ENCODE measurements at places on chromosomes 4 and X.

- no peak for DNase-seq
These were observed 8.5 kb upstream of the GRIA3 start for GRCh38 chrX:123175366-123176122.

GRCh38 chr4:67765401-67765800, 11.2 kb upstream of the GNRHR start:
- no peak for DNase-seq

GRCh38 chr4:58749206-58749605, 1639.0 kb upstream of the IGFBP7 start:
- DNase-seq = no peak

DNA sequence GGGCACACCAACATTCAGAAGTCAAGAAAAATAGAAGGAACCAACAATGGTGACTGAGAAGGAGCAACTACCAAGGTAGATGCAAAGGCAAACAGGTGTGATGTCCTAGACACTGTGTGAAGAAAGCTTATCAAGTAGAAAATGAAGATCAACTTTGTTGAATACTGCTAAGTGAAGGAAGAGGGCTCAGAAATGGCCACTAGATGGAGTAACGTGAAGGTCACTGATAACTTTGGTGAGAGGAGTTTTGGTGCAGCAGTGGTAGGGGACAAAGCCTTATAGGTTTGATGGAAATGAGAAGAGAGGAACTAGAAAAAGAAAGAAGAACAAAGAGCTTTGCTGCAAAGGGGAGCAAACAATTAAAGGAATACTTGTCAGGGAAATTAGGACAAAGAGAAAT, 23.5 kb downstream of the OTC start:
- no peak for DNase-seq

DNA sequence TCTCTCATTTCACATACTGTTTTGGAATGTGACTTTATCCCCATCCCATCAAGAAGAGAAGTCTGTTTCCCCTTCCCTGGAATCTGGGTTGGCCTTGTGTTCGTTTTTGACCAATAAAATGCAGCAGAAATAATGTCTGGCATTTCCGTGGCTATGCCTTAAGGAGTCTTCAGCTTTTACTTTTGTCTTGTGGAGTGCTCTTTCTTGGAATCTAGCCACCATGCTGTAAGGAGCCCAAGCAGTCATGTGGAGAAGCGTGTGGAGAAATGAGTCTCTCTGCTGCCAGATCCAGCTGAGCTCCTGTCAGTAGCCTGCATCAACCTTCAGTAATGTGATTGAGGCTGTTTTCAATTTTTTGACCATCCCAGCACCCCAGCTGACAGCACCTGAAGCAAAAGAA, 84.4 kb upstream of the ARMCX2 start:
- DNase-seq = no peak

DNA sequence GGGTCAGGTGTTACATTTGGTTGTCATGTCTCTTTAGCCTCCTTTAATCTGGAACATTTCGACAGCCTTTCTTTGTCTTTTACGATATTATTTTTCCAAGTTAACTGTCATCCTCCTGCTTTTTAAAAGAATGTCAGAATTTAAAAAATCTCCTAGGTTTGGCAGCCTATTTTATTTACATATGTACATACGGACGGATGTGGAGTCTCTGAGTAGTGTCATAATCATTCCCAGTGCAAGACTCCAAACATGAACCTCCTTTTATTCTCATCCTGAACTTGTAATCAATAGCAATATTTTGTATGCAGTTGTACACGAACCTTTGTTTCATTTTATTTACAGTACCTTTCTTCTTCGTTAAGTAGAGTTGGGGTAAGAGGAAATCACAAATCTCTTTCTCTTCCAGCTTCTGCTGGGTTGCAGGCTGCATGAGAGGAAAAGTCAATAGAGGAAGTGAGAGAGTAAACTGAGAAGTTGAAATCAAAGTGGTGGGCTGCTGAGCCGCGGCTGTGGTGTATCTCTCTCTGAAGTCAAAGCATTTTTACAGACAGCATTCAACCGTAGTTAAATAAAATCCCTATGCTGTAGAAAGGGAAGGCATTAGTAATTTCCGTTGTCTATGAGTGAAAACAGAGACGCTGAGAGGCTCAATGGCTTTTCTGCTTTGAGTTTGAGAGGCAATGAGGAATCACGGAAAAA, 53.9 kb upstream of the RPS6KA3 start:
- DNase-seq = no peak

DNA sequence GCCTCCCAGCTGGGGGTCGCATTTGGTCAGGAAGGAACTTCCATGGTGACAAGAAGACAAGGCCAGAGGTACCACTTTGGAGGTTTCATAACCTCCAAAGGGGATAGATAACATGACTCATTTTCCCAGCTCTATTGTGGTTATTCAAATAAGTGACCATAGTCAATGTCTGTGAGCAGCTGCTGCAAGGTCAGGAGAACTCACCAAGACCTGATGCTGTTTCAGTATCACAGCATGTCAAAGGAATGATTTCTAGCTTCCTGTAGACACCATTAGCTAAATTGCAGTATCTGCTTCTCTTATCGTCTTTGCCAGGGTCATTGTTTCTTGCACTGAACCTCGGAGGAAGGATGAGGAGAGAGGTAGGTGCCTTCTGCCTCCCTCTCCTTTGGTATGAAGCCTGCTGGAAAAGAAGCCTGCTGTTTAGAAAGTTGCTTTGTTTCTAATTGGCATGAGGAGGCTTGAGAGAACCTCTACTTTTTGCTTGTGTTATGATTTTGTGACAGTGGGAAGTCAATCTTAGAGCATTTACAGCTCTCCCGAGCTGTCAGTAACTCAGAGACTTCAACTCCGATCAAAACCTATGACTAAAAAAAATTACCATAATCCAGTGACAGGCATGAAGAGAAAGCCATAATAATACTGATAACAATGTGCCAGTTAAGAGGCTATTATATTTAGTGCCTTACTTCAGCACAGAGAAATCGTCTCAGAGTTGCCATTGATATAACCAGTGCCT, 38.0 kb upstream of the GATB start:
- no peak for DNase-seq

DNA sequence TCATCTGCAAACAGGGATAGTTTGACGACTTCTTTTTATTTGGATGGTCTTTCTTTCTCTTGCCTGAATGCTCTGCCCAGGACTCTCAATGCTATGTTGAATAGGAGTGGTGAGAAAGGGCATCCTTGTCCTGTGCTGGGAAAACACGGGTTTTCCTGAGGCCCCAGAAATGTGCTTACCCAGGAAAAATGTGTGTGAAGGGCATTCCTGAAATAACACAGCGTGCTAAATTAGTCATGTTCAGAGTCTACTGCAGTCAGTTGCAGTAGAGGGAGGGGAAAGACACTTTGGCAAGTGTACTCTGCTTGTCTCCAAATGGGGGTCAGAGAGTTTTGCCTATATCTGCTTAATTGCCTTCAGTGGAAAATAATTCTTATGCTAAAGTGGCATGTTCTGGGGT, 153.9 kb downstream of the CCNG2 start:
- DNase-seq = no peak

- no peak for DNase-seq
These were observed 1559.6 kb upstream of the IGFBP7 start for GRCh38 chr4:58669783-58670182.

DNA sequence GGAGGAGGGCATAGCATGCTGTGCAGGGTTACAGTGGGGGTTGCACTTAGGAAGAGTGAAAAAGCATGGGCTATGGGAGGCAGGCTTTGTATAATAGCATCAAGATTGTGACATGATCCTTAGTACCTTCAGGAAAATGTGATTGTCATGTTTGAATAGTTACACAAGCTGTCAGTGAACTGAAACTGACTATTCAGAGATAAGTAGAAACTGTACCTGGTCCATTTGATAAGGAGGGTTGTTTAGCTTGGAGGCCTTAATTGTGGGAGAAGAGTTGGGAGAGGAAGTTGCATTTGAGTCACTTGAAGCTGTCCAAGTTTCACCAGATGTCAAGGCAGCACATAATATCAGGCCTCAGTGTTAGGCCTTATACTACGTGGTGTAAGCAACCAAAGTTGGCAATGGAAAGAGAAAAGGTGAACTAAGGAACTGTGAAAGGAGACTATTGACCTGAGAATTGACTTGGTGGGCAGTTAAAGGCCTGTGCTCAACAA, 85.0 kb downstream of the TEX13C start:
- DNase-seq = peak; percentile 16

GRCh38 chr4:185339941-185340340, 55.8 kb downstream of the LRP2BP start:
- DNase-seq = no peak

DNA sequence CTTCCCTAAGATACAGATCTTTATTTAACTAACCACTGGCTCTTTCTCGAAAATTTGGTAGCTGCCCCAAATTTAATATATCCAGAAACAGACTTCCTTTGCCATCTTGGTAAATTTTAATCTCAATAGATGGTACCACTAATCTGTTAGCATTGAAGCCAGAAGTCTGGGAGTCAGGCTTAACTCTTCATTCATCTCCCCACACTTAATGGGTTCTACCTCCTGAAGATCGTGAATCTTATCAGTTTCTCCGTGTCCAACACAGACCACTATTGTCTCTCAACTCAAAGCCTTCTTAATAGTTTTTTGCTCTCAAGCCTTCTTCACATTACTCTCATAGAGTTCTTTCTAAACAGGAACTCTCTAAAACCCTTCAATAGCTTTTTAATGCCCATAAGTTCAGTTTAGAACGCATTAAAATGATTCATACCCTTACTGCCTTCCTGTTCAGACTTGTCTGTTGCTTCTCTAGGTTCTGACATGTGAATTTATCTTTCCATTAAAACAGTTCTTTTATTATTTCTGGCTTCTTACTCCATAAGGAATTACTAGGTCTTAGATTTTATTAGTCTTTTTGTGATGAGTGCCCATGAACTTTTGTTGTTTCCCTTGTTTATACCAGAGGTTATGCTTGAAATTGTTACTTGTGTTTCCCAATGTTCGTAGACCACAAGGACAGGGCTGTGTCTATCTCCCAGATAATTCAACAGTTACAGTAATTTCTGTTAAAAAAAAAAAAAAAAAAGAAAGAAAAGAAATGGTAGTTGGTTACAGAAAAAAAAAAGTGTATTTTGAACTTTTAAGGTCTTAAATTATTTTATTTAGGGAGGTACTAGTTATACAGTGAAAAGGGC, 54.7 kb downstream of the SMARCAD1 start:
- no peak for DNase-seq

DNA sequence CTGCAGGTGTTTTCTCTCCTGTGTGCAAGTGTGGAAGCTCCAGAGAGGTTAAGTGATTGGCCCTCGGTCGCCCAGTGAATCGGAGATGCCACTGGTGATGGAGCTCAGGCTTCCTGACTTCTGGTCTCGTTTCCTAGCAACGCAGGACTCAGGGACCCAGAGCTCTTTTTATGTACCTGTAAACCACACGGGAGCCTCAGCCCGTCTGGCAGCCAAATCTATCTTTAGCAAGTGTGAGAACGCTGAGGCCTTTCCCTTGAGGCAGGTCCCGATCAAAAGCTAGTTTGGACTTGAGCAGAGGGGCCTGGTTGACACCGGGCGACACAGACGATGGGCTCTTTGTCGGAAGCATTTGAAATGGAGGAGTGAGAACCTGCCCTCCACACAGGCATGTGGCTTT, 116.8 kb downstream of the SORCS2 start:
- DNase-seq = no peak

GRCh38 chr4:30454504-30454903, 265.7 kb upstream of the PCDH7 start:
- no peak for DNase-seq

DNA sequence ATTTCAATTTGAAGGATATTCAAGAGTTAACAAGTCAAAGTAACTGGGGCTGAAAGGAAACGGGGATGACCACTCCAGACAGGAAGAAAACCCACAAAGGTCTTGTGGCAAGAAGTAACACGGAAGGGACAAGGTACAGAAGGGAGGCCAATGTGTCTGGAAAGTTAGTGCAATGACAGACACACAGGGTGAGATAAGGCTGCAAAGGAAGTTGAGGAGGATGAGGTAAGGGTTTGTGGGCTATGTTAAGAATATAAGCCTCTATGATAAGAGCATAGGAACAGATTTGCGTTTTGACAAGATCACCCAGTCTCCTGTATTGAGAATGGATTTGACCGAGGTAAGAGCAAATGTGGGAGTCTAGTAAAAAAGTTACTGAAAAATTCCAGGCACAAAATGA, 21.9 kb upstream of the EMCN start:
- DNase-seq = no peak

DNA sequence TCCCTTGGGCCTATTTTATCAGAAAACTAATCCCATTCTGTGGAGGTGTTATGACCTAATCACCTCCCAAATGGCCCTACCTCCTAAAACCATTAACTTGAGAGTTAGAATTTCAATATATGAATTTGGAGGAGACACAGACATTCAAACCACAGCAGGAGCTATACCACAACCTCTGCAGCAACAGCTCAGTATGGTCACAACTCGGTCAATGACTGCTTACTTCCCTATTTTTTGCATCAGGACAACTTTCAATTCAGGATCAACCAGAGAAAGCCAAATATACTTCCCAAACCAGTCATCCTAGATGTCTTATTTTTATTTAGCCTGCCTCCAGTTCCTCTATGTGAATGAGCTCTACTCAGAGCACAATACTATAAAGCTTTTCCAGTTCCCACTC, 11.3 kb upstream of the SMARCA5 start:
- DNase-seq = no peak

GRCh38 chrX:150478496-150479492, 89.6 kb upstream of the MTM1 start:
- DNase-seq = no peak

- DNase-seq = no peak
These were observed 425.2 kb upstream of the FTHL17 start for GRCh38 chrX:31497086-31497485.

GRCh38 chr4:56186808-56187523, 200.3 kb downstream of the AASDH start:
- no peak for DNase-seq

DNA sequence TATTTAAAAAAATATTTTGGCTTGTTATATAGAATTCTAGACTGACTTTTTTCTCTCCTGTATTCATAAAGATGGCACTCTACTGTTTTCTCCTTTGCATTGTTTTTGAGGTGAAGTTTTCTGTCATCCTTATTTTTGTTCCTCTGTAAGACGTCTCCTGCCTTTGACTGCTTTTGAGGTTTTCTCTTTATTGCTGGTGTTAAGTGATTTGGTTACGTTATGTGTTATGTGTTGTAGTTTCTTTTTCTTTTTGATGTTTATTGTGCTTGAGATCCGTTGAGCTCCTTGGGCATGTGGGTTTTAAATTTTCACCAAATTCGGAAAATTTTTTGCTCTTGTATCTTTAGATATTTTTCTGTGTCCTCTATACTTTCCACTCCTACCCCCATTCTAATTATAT, 50.0 kb downstream of the KDM6A start:
- DNase-seq = no peak

DNA sequence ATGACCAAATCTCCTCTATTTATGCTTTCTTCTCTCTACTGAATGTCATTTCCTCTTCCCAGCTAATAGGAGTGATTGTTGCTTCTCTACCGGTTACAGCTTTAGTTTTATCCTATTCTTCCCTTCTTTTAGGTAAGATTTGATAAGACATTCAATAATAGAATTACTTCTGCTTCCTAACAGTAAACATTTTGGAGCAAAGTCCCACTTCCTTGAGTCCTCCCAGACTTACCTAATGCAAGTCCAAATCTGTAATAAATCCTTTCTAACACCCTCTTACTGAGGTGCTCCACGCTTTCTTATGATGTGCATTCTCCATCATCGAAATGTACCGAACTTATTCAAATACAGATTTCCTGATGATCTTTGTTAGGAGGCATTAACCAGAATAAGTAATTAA, 79.2 kb upstream of the GPM6A start:
- no peak for DNase-seq

Measured in hematopoietic multipotent progenitor cell treated with erythropoietin and hydrocortisone succinate and interleukin-3 and kit ligand, for 15 days (in vitro differentiated cells).